ENCODE measurements at places on chromosomes 1 and 21.

GRCh38 chr1:196501760-196502428 is 106.3 kb downstream of the KCNT2 start:
- no peak for DNase-seq

DNA sequence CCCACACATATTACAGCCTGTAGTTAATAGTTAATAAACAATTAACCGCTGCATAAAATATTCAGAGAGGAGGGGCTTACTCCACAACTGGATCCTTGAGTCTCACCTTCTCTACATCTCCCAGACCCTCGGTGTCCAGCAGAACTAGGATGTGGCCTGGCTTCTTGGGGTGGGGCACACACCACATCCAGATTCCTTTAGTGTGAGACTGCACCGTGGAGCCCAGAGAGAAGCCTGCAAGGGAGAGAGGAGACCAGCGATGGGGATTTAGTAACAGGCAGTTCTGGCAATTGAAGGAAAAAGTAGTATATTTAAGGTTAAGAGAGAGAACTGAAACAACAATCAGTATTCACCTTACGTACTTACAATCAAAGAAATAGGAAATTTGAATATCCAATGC is 4.9 kb downstream of the GBP1 start:
- no peak for DNase-seq

GRCh38 chr1:204085876-204086275 is 13.0 kb downstream of the SOX13 start:
- DNase-seq: no peak

DNA sequence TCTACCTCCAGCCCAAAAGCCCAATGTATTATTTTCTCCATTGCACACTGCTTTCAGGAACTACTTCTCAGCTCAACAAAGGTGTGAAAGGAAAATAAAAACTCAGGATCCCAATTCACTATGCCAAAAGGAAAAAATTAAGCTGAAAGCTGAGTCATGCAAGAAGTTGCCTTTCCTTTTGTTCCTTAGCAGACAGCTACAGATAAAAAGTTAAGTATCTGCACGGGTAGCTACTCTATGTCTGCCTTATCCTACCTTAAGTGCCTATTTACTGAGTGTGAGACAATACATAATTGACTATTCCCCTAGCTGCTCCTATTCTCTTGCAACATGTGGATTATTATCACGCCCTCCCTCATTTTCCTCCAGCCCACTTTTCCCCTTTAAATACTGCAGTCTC is 84.1 kb downstream of the ADCY10 start:
- DNase-seq: no peak

- DNase-seq: no peak
Measured at GRCh38 chr1:62425041-62425440, 11.8 kb upstream of the USP1 start.

GRCh38 chr21:25371841-25372425 is 235.3 kb downstream of the MRPL39 start:
- no peak for DNase-seq

GRCh38 chr1:232111611-232112010 is 485.0 kb downstream of the DISC1 start:
- DNase-seq: no peak

- DNase-seq: no peak
Measured at GRCh38 chr1:95308276-95309030, 74.4 kb downstream of the RWDD3 start.

- no peak for DNase-seq
Measured at GRCh38 chr1:240099329-240099728, 7.6 kb downstream of the FMN2 start.

DNA sequence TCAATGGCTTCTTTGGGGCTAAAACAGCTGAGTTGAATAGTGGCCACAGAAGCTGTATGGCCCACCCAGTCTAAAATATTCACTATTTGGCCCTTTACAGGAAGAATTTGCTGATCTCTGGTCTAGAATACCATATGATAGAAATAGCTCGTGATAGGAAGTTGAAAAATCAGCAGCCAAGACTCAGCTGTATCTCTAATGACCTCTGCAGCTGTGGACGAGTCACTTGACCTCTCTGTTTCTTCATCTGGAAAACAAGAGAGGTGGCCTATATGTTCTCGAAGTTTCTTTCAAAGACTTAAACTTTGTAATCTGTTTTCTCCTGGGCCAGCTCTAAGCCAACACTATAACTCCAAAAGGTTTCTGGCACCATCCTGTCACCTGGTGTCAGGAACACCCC is 129.2 kb downstream of the ZBTB18 start:
- no peak for DNase-seq

- DNase-seq: no peak
Measured at GRCh38 chr21:39363607-39364555, 15.0 kb upstream of the HMGN1 start.

DNA sequence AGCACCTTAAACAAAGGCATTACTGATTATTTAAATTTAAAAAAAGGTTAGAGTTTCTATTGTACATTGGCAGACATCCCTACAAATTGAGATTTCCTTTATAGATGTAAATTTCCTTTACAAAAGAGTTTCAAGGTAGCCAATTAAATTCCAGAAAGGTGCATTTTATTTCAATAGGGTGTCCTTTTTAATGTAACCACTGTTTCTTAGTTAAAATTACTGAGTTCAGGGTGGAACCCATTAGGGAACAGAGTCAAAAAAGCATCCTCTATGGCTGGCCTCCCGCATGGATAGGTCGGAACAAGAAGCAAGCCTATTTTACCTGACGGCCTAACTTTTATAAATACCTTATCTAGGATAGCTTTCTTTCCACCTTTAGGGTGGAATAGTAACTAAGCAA is 24.4 kb downstream of the TCP10L start:
- no peak for DNase-seq

DNA sequence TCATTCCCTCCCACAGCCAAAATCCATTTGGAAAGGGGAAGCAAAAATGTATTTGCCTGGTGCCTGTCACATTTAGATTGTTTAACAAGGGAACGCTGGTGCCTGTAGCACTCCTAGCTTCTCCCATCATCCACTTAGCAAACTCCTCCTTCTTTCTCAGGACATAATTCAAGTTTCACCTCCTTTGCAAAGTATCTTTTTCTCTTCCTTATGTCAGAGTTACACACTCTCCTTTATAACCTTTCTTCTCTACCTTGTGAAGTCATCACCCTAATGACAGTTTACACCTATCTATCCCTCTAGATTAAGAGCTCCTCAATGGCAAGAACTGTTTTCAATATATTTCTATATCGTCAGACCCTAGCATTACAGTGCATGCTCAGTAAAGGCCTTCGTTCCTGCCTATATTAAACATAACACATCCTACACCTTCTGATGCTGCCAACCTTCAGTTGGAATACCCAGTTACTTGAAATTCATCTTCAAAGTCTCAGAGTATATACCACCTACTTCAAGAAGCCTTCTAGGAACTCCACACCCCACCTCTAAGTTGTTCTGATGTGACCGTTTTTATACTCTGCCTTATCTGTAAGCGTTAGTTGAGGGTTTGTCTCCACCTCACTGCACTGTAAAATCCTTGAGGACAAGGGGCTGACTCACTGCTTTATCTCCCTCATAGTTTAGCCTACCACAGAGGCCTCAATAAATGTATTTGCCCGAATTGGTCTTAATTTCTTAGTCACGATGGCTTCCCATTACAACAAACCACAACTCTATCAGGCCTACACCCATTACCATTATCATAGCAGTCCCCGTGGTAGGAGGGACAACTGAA is 1.0 kb upstream of the EPS15 start:
- DNase-seq: no peak

GRCh38 chr1:94743862-94744261 is 76.3 kb upstream of the SLC44A3 start:
- no peak for DNase-seq

GRCh38 chr1:17877316-17877715 is 122.2 kb downstream of the ACTL8 start:
- no peak for DNase-seq

DNA sequence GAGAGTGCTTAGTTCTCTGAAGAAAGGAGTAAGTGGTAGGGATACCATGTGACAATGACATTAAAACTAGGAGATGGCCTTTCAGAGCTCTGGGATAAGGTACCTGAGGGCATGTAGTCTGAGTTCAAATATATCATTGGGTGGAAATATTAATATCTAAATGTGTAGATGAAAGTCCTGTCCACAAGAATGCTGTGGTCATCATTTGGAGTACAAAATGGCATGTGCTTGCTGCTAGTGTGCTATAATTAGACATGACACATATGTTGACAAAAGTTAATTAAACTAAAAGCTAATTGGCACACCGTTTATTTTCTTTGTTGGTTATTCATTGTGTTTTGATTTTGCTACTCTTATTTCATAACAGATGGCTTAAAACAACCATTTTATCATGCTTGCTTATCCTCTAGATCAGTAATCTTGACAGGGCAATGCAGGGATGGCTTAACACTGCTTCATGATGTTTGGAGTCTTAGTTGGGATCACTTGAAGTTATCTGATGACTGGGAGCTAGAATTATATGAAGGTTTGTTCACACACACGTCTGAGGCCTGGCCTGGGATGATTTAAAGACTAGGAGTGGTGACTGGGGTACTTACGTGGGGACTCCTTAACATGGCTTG is 31.0 kb downstream of the CC2D1B start:
- DNase-seq: no peak

DNA sequence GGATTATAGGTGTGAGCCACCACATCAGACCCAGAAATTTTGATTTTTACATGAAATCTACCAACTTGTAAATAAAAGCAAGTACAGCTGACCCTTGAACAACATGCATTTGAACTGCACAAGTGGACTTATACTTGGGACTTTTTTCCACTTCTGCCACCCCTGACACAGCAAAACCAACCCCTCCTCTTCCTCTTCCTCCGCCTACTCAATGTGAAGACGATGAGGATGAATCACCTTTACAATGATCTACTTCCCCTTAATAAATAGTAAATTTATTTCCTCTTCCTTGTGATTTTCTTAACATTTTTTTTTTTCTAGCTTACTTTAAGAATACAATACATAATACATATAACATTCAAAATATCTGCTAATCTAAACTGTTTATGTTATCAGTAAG is 17.5 kb upstream of the YRDC start:
- no peak for DNase-seq

DNA sequence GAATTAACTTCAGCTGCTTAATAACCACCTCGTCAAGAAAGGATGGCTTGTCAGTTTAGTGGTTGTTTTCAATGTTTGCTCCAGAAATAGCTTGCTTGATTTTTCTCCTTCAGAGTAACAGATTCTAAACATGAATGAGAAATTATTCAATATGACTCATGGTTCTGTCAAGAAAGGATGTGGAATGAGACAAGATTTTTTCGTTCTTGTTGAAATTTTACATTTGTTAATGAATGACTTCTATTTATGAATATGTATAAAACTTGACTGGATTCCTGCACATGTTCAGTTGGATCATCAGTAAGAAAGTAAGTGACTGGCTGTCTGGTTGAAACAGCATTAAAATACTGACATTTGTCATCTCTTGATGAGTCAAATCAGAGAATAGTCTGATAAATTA is 38.3 kb downstream of the IFI44 start:
- no peak for DNase-seq

- DNase-seq: peak; percentile 32
Measured at GRCh38 chr1:31422505-31423319, 9.7 kb downstream of the SERINC2 start.

DNA sequence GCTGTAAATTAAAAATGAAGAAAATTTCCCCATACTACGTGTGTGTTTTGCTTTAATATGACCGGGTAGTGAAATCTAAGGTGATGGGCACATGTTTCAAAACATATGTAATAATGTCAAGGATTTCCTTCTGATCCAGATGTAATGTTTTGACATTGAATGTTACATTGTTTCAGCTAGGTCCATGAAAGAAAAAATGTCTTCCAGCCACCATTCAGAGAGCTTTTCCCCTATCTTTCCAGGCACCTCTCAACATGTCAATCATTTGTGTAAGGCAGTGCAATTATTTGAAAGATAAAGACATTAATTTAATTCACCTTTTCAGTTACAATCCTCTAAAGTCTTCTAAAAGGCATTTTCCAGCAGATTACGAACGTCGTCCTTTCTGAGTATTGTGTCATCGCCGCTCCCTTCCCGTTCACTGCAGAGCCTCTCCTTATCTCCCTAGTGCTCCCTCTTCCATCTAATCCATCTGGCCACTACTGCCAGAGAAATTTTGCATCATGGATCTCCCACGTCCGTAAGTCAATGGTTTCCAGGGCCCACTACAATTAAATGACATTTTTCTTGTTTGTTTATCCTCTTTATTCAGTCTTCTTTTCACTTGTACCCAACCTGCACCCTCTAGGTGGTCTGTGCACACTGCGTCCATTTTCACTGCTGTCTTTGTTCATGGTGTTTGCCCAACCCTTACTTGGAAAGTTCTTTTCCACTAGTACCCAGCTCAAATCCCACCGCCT is 1.3 kb upstream of the VAMP3 start:
- DNase-seq: no peak

GRCh38 chr1:3590139-3590763 is 21.1 kb downstream of the MEGF6 start:
- no peak for DNase-seq

- DNase-seq: no peak
Measured at GRCh38 chr21:33978585-33978984, 63.0 kb upstream of the ATP5PO start.

DNA sequence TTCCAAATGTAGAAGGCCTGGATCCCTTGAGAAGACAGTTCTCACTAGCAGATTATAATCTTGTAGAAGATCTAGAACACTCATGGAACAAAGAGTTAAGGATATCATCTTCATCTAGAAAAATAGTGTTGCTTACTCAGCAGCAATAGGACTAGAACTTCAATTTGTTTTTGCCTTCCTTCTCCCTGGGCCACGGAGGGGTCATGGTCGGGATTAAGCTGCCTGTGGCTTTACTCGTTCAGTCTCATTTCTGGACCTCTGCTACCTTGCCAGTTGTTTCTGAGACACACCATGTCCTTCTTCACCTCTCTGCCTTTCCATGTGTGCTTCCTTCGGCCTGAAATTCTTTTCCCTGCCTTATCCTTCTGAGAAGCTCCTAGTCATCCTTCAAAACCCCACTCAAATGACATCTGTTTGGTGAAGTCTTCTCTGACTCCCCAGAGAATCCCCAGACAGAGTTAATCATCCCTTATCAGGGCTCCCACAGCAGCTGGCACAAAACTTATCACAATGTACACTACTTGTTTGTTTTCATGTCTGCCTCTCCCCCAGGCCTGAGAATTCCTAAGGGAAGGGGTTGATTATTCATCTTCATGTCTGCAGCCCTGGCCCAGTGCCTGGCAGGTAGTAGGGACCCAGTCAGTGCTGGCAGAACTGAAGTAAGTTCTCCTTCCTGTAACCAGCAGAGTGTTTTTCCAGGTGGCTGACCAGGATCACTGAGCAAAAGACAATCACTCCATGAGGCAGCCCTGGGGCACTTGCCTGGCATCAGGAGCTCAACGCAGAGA is 15.5 kb upstream of the SNX27 start:
- DNase-seq: no peak

GRCh38 chr1:219347921-219348391 is 174.3 kb downstream of the LYPLAL1 start:
- no peak for DNase-seq

DNA sequence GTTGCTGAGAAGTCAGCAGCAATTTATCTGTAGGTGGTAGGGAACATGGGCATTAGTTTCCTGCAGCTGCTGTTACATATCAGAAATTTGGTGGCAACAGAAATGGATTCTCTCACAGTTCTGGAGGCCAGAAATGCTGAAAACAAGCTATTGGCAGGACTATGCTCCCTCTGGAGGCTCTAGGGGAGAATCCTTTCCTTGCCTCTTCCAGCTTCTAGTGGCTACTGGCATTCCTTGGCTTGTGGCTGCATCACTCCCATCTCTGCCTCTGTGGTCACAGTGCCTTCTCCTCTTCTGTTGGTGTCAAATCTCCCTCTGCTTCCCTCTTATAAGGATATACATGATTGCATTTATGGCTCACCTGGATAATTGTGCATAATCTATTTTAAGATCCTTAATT is 2.5 kb upstream of the SFT2D2 start:
- DNase-seq: no peak

All from stimulated activated CD4-positive, alpha-beta T cell treated with anti-CD3 and anti-CD28 coated beads, Interleukin-1b, Interleukin-23, amount 100 ng/mL, for 1 hour (primary cell).